ENCODE measurements at places on chromosomes 3 and 15.

DNA sequence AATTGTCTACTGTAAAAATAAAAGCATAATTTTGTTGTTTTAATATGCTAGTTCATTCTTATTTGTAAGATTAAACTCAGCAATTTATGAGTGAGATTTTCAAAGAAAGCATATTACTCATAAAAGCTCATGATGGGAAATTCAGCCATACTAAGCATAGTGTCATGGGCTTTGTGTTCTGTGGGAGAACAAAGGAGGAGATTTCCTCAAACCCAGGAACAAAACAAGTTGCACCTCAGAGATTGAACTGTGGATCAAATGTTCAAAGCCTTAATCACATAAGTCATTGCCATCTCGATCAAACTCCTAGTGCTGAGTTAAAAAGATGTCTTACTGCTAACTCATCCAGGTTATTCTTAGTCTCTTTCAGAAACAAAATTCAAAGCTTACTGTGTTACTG lies 85.6 kb upstream of the PDZRN3 start:
- no peak for DNase-seq

- no peak for DNase-seq
Measured at GRCh38 chr15:86916671-86917360, 837.1 kb downstream of the AGBL1 start.

GRCh38 chr15:51314391-51315337 lies 23.7 kb downstream of the CYP19A1 start:
- DNase-seq, result no peak

DNA sequence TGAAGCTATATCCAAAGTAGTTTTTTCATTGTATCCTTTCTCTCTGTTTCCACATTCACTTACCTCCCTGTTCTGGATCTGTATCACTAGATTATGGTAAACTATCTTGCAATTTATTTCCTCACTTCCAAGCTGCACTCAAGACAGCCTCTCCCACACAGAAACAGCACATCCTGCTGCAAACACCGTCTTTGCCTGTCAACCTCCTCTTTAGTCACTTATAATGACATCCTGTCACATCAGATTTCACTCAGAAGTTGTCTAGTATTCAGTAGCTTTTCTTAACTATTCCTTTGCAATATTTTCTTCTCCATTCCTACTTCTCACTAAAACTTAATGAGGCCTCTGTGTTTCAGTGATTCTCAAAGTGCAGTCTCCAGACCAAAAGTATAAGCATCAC lies 490.8 kb downstream of the IGSF11 start:
- DNase-seq, result no peak

DNA sequence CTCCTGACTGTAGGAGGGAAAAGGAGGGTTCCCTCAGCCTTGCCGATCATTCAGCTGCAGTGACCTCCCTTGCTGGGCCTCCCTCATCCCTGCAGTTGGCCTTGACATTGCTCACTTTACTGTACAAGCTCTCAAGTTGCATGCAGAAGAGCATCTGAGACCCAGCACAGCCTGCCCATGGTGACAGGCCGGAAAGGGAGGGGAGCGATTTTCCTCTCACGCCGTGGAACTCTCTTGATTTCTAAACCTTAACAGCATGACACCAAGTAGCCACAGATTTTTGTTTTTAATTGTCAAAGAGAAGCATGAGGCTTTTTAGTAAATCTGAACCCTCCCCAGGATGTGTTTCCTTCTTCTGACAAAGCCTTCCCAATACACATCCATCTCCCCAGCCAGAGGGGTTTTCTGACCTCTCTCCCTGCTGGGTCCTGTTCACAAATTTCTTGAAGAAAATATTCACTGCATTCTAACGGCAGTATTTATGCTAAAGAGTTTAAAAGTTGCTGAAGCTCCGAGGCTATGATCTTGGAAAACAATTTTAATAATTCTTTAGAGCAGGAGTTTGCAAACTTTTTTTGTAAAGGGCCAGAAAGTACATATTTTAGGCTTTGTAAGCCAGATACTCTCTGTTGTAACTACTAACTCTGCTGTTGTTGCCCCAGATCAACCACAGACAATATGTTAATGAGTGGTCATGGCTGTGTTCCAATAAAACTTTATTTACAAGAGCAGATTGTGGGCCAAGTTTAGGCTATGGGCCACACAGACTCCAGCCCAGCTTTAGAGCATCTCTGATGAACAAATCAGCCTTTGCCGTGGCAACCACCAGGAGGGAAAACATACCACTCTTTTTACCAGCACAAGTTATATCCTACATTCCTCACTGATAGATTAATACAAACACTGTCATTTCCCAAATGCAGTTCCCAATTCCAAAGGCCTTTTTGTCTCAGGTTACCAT lies 34.8 kb downstream of the LMCD1 start:
- DNase-seq, result peak; percentile 59
